ENCODE measurements at places on chromosomes 12 and 14.
A peak's percentile ranks its signal among the peaks of the same experiment; 100 is the strongest.

DNA sequence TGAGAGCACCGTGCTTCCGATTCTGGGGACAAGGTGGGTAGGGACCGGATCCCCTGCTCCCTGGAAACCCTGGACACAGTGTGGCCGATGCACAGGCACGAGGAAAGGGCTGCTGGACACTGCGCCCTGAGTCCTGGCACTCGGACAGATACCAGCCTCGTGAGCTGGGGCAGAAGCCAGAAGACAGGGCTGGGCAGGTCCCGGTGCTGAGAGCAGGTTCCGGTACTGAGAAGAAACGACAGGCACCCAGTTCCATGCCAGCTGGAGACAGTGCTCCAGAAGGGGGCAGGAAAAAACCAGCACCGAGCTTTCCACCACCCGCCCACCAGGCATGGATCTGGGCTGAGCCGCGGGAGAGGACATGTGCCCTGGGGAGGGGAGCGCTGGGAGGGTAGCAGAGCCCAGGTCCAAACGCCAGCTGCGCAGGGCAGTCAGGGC lies 6.5 kb downstream of the XRCC3 start:
- DNase-seq = no peak

DNA sequence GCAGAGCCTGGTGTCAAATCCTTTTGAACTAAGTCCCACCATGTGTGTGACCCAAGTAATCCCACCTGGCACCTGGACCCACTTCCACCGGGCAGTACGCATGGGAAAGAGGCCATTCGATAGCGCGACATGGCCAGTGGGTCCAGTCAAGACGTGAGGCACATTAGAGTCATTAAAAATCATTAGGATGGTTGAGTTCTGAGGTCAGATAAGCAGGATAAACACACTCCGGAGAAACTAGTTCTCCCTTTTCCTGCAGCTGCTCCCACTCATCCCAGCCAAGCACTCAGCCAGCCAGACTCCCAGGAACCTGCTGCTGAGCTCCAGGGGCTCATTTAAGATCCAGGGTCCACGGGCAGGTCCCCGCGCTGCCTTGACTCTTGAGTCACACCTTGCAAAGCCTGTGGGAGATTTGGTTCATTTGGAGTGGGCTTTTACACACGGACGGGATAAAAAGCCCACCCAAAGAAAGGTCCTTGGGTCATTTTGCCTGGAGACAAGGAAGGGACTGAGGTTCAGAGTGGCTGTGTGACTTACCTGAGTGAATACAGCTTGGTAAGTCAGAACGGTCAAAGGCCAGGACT lies 313.9 kb downstream of the BCL11B start:
- no peak for DNase-seq

- DNase-seq = no peak
Observed at GRCh38 chr14:101604228-101604934, 43.1 kb downstream of the DIO3 start.

- no peak for DNase-seq
Observed at GRCh38 chr14:55139696-55140509, 10.9 kb downstream of the LGALS3 start.

- DNase-seq = no peak
Observed at GRCh38 chr12:68264857-68265256, 11.5 kb upstream of the IL22 start.

DNA sequence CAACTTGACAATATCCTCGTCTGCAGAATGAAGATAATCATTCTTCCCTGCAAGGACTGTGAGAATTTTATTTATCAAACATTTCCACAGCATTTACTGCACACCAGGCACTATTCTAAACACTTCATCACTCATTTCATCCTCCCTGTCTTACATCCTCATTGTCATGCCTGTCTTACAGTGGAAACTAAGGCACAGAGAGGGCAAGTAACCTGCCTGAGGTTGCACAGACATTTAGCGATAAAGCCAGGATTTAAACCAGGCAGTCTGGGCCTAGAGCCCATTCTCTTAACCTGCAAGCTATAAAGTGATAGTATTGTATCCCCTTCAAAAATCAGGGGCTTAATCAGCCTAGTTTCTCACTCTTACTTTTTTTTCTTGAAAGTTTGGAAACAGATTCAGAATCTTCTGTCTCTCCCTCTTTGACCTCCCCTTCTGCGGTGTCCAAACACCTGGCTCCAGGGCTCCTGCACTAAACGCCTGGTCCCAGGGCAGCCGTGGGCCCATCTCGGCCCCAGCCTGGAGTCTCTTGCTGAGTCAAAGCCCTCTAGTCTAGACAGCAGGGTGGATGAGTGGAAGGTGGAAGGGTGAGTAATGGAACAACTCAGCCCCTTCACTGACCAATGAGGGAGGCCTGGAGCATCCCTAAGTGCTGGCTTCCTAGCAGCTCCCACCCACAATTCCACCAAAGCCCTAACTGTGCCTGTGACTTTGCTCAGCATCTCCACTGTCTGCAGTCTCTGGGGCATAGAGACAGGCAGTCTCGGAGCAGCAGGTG lies 12.5 kb downstream of the ISM2 start:
- no peak for DNase-seq

- DNase-seq = peak; percentile 35
Observed at GRCh38 chr12:9039397-9039977, 50.1 kb downstream of the KLRG1 start.

- no peak for DNase-seq
Observed at GRCh38 chr14:68020999-68021663, 201.6 kb downstream of the RAD51B start.

DNA sequence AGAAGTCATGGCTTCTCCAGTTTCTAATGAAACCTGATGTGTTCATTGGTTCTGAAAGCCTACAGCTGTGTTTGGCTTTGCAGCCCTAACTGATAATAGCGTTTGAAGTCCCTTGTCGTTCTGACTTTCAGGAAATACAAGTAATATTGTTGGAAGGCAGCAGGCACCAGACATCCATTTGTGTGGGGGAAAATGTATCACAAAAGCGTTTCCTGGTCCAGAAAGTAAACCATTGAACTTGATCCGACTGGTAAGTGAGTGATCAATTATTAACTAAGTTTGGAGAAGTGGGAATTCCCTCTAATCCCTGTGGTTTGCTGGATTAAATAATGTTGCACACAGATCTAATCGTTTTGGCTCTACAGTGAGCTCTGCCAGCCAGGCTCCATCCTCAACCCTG lies 77.3 kb upstream of the LTA4H start:
- DNase-seq = no peak

DNA sequence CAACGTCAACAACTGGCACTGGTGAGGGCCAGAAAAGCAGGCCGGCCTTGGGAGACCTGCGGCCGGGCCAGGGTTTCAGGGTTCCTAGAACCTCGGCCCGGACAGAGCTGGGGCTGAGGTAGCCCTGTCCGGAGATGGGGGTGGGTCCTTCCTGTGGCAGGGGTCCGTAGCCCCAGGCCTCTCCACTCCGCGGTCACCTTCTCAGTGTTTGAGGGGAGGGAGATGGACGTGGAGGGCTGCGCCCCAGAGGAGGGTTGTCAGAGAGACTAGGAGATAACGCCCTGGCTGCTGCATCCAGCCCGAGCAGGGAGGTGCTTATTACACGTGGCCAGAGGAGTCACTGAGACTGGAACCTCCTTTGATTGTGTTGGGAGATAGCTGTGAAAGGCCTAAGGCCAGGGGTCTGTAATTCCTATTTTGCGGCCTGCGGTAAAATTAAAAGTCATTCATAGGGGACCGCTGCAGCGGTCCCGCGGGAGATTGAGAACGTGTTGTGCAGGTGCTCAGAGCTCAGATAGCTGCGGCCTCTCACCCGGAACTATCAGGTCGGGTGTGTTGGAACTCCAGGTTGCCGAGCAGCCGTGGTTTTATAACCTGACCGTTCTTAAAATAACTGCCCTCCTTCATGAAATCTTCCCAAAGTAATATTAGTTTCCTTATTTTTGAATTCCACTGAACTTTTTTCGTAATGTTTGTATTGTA lies 507 bp downstream of the AHSA1 start:
- DNase-seq = no peak

- no peak for DNase-seq
Observed at GRCh38 chr14:105864651-105865265, 338.4 kb downstream of the TMEM121 start.

GRCh38 chr12:25052914-25053211 lies 104.0 kb upstream of the BCAT1 start:
- DNase-seq = no peak

DNA sequence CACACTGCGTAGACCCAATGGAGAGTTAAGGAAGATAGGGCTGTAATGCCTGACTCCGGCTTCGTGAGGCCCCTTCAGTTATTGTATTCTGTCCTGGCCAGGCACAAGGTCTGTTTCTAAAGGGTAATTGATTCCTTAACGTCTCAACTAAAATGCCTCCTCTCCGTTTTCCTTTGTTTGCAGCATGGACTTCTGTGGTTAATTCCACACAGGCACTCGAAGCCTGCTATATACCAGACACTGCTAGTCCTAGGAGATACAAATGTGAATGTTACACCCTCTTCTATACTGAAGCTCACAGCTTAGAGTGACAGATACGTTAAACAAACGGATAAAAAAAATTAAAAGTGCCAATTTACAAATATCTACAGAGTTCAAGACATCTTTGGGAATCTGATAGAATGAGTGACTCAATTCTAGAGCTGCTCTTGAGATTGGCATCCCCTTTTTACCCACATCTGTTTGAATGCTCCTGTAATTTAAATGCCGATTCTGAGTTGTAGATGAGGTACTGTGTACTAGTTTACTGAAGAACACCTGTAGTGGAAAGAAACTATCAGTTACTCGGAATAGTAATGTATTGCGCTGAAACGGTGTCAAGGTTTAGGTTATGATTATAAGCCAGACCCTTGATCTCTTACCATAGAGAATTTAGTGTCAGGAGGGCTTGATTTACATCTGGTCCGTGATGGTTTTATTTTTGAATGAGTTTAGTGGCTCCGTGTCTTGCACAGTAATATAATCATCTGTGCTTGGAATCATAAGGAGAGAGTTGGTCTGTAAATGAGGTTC lies 784 bp downstream of the PSMA6 start:
- no peak for DNase-seq

GRCh38 chr12:49367381-49368239 lies at the start of gene SPATS2:
TSS of gene SPATS2 (plus strand) at chr12:49367462. CDS start at chr12:49461013, 93,551 bp downstream.
- peak; percentile 32 for DNase-seq

All from NCI-H774 (cell line).